ENCODE measurements at places on chromosomes 12 and 14.

GRCh38 chr14:52313462-52313861 lies 650 bp upstream of the PTGER2 start:
- DNase-seq = no peak

DNA sequence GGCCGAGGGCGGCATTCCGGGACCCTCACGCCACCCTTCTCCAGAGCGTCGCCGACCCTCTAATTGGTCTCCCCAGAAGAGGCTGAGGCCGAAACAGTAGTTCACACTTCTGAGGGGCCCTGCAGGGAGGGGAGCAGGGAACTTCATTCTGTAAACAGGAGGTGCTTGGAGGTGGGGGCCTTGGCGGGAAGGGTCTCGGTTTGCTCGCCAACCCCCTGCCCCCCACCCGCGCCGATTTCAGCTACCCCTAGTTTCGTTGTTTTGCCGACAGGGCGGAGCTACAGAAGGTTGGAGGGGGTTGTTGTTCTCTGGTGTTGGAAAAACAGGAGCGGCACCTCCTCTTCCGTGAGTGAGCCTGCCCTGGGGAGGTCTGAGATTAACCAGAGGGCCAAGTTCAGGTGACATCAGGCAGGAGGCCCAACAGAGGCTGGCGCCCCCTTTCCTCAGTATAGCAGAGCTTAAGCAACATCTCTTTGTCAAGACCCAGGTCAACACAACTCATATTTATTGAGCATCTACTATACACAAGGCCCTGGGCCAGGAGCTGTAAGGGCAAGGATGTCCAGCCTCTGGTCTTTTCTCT lies 682 bp downstream of the ERBB3 start:
- no peak for DNase-seq

DNA sequence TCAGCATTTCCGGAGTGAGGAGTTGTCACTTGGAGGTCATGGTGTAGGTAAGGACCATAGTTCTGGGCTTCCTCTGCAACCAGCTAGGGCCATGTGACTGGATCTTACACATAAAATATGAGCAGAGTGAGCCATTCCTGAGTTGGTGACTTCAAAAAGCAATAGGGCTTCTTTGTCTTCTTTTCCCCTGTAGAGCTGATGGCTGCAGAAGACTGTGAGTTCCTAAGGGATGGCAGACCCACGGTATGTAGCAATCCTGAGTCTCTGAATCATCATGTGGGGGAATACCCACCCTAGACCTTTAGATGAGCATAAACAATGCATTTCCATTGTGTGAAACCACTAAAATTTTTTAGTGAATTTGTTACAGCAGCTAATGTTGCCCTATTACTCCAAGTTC lies 151.1 kb upstream of the TBX3 start:
- no peak for DNase-seq

DNA sequence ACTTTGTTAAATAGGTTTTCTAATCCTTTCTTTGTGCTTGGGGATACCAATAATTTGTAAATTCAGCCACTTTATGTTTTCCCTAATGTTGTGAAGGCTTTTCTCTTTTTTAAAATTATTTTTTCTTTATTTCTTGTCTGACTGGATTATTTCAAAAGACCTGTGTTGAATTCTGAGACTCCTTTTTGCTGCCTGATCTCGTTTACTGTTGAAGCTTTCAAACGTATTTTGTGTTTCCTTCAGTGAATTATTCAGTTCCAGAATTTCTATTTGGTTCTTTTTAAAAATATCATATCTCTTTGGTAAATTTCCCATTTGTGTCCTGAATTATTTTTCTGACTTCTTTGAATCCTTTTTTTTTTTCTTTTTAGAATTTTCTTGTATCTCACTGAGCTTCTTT lies 241.6 kb downstream of the LRIG3 start:
- no peak for DNase-seq

DNA sequence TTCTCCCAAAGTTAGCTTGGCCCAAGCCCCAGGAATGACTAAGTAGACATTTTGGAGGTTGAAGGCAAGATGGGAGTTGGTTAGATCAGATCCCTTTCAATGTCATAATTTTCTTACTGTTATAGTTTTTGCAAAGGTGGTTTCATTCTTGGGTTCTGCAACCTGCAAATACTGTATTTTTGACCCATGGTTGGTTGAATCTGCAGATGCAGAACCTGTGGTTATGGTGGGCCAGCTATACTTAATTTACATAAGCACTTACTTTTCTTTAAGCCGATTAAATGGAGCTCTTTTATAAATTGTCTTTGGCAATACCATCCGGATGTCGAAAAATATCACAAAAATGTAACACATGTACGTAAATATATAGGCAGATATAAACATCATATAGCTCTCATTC lies 25.6 kb downstream of the LEMD3 start:
- DNase-seq = no peak

- no peak for DNase-seq
These were observed 1317.6 kb downstream of the TMEM121 start for GRCh38 chr14:106843951-106844483.

- no peak for DNase-seq
These were observed 41.6 kb upstream of the EGLN3 start for GRCh38 chr14:33992274-33993007.

DNA sequence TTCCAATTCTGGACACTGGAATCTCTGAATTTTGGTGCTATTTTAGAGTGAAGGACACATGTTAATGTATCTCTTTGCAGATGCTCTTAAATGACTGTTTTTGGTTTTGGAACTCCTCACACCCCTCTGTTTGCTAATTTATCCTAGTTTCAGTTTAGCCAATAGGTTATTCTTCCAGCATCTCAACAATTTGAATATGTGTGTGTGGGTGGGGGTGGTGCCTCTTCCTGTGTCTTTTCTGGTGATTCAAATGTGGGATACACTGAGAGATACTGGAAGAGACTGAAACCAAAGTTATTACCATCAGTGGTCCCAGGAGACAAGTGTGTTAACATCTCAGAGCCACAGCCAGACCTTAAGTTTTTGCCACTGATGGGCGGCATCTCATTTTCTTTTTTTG lies 1317.4 kb upstream of the TMEM132C start:
- no peak for DNase-seq

DNA sequence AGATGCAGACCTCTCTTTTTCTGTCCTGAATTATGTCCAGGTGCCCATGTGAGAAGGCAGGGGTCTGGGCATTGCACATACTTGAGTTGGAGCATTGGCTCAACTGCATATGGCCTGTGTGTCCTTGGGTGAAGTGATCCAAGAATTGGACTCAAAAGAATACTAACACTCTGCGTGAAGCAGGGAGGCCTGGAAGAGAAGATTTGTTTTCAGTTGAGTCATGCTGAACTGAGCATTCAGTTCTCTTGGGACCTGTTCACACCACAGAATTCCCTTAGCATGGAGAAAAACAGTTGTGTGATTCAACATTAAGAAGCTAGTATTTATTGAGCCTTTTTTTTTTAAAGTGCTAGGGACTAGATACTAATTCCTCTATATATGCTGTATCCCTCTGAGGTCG lies 164.7 kb upstream of the TBX3 start:
- DNase-seq = no peak

DNA sequence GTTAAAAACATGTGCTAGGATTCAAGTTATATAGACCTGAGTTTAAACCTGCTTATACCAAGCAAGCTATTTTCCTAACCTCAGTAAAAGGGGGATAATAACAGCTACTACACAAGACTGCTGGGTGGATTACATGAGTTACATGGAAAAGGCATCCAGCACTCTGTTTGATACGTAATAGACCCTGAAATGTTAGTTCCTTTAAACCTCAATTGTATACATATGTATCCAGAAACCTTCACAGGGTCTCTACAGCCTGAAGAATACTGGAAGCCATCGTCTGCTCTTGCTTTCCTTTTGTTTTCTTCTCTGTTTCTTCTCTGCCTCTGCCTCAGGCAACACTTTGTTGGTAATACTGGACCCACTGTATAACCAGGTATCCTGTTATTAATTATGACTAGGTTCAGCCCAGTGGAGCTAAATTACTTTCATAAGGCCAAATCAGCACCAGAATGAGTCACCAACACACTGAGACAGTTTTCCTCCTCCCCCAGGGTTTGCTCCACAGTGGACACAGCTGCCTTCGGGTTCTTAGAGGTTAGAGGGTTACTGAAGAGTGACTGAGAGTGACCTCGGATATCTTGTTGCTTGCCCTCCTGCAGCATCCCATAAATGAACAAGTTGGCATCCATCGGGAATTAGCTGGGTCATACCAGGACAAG lies 127.1 kb downstream of the CAPZA3 start:
- no peak for DNase-seq

DNA sequence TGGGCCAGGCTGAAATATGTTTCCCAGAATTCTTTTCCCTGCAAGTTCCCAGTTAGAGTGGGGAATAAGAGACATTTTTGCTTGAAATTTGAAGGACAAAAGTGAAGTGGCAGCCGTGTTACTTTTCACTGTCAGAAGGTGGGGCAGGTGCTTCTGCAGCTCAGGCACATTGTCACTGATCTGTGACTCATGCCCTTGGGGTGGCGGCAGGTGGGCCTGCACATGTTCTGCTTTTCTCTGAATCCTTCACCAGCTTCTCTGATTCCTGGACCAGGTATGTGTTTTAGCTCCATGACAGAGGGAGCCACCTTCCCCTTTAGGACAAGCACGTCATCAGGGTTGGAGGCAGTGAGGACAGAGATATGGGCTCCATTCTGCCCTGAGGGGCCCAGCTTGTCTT lies 11.7 kb upstream of the KCNA5 start:
- DNase-seq = no peak

DNA sequence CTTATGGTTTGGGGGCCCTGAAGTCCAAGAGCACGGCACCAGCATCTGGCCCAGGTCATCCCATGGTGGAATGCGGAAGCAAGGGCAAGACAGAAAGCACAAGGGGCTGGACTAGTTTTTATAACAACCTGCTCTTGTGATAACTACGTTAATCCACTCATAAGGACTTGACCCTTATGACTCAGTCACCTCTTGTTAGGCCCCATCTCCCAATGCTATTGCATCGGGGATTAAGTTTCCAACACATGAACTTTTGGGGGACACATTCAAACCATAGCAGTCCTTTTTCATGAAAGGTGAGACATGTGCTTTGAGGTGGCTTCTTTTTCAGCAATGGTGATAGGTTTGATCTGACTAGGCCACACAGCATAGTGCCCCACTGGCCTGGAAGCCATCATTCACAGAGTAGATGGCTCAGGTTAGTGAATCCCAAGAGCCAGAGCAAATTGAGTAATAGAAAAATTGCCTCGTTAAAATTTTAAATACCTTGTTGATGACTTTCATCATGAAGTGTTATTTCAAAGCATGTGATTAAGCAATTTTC lies 12.1 kb downstream of the FRMD6 start:
- no peak for DNase-seq

- no peak for DNase-seq
These were observed 81.4 kb downstream of the BBS10 start for GRCh38 chr12:76266797-76267196.

DNA sequence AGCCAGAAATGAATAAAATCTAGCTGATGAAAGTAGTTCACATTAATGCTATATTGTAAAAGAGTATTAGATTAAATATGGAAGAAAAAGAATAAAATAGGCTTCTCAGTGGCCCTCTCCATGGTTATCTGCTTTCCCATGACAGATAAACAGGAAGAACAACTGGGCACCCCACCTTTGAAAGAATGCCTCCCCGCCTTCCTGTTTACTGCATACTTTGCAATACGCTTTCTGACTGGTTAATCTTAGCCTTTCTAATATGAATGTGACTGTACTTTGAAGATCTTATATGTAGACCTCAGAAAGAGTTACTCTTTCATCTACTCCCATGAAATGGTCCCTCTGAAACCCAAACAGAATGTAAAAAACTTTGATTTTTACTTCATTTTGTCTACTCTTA lies 34.1 kb upstream of the DAAM1 start:
- DNase-seq = no peak

DNA sequence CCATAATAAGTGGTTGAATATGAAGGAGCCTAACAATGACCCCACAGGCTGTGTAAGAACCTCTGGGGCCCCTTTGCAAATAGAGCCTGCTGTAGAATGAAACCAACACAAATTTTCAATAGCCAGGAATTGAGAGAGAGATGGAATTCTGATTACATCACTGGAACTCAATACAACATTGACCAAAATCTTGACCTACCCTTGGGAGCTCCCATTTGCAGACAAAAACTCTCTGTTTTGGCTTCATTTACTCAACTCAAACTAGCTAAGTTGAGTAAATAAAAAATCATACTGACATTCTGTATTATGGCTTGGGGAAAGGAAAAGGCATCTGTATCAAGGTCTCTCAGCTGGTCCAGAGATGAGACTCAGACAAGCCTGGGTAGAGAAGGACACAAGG lies 91.0 kb downstream of the TBX3 start:
- no peak for DNase-seq

DNA sequence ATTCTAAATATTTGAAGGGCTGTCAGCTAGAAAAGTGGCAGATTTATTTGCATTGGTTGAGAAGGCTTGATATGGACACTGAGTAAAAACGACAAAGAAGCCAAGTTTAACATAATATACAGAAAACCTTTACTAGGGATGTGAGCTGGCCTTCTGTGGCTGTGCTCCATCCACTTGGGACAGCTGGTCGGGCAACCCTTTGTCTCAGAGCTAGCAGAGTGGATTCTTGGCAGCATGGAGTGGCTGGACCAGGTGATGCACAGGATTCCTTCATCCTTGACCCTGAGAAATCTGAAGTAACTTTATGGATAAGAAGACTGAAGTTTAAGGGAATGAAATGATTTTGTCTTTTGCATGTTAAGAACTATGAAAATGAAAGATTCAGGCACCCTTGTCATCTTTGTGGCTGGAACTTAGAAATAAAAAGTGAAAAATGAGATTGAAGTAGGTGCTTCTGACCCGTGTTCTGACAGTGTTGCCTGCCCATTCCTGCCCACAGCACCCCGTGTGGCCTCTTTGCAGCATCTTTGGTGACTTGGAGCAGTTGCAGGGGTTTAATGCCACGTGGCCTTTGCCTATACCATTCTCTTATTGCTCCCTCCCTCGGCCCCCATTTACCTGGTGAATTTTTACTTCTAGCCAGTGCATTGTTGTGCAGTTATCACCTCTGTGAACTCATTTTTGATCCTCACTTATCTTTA lies 32.6 kb downstream of the PELI2 start:
- DNase-seq = no peak

DNA sequence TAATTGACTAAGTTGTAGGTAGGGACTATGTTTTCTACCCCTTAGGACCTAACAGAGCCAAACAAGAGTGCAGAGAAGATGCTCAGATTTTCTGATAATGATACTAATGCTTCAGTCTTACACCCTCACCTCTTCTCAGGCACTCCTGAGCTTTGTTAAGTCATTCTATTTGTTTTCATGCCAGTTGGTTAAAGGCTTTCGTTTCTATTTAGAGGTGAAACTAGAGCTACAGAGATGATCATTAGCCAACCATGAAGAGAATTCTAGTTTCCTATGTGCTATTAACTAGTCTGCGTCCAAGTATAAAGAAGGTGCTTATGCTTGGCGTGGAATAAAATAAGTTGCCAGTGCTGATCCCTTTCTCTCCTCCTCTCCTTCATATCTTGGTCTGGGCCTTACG lies 34.6 kb upstream of the PYGL start:
- no peak for DNase-seq

Data from CD4-positive, alpha-beta T cell (primary cell).